Eye (tissue), 1 donor: ENCODE measurements at places on chromosomes 2 and 18.
A peak's percentile ranks its signal among the peaks of the same experiment; 100 is the strongest.

GRCh38 chr18:63259567-63260379 lies 59.8 kb downstream of the BCL2 start:
- DNase-seq: peak; percentile 44

- peak; percentile 42 for DNase-seq
These were observed 4.7 kb upstream of the DNAJB2 start for GRCh38 chr2:219274361-219274921.

DNA sequence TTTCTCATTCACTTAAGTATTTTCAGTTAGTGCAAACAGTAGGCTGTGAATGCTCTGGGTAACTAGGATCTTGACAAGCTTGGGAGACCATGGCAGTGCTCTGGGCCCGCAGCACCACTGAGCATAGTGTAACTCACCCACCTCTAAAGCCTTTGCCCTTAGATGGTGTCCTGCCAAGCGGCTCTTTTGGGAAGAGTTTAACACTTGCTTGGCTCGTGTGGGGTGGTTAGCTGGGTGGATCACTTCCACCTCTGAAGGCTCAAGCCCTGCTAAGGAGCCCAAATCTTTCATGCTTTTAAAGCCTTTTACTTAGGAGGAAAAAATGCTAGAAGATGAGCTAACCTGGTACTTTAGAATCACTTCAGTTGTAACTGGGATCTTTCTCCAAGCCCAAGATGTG lies 33.9 kb downstream of the PTPN18 start:
- DNase-seq: no peak

DNA sequence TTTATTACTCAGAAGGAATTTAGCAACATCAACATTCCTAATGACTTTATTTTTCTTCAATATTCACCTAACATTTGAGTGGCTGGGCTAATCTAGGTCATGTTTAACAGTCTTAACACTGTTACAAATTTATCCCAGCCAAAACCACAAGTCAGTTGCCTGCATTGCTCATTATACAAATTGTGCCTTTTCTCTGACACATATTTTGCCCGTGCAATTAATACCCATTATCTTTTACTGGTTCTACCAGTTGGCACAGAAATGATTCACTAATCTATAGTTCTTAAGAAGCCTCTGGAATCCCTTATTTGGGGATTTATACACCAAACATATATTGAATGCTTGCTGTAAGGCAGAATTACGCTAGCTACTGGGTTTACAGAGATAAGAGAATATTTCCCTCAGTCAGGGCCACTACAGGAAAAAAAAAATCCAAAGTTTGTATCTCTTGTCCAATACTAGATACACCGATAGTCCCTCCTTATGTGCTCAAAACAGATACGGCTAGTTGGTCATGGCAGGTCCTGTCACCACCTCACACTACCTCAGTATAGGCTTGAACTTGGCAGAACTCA lies 46.3 kb downstream of the ZCCHC2 start:
- DNase-seq: no peak

DNA sequence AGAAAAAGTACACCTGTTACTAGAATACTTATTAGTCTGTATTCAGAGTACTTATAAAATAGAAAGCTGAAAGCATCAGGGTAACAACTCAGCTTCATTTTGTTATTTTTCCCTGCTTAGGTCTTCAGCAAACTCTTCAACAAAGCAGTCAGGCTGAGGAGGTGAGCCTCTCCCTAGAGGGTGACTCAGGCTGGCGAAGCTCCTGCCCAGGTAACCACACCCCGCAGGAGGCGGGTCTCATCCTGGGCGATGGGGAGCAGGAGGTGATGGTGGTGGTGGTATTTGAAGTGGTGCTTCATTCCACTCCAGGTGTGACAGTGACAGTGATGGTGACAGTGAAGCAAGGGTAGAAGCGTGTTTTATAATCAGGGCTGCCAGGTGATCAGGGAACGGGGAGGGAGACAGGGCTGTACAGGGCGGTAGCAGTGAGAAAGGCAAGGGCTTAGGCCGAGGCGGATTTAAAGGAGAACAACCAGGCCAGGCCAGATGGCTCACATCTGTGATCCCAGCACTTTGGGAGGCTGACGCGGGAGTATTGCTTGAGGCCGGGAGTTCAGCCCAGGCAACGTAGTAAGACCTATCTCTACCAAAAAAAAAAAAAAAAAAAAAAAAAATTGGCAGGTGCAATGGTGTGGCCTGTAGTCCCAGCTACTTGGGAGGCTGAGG lies 127.1 kb downstream of the SOCS6 start:
- DNase-seq: peak; percentile 5

GRCh38 chr2:189676471-189676870 lies 2.0 kb downstream of the ANKAR start:
- no peak for DNase-seq

DNA sequence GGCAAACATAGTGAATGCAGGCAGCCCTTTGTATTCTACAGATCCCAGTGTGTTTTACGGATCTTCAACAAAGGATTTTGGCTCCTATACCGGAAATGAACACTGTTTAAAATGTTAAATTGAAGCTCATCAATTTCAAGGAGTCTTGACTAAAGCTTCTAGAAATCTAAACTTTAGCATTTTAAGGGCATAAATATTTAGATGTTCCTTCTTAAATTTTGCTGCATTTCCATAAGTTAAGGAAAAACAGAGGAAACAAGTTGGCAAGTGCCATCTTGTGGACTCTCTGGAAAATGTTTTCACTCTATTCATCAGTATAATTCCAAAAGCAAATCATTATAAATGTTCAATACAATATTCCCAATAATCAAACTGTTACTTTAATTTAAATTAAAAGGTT lies 19.6 kb downstream of the CHN1 start:
- no peak for DNase-seq

- no peak for DNase-seq
These were observed 22.6 kb upstream of the SUCLG1 start for GRCh38 chr2:84481702-84482101.

GRCh38 chr2:217162533-217162932 lies 302.7 kb upstream of the TNP1 start:
- peak; percentile 66 for DNase-seq

DNA sequence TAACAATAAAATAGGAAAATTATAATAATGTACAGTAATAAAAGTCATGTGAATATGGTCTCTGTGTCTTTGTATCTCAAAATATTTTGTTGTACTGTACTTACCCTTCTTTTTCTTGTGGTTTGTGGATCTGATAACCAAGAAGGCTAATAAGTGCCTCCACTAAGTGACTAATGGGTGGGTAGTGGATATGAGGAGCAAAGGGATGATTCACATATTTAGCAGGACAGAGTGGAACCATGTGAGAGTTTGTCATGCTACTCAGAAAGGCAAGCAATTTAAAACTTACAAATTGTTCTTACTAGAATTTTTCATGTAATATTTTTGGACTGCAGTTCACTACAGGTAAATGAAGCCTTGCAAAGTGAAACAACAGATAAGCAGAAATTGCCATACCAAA lies 1241.2 kb upstream of the CDH2 start:
- no peak for DNase-seq
